ENCODE measurements at places on chromosomes 6 and 20.

DNA sequence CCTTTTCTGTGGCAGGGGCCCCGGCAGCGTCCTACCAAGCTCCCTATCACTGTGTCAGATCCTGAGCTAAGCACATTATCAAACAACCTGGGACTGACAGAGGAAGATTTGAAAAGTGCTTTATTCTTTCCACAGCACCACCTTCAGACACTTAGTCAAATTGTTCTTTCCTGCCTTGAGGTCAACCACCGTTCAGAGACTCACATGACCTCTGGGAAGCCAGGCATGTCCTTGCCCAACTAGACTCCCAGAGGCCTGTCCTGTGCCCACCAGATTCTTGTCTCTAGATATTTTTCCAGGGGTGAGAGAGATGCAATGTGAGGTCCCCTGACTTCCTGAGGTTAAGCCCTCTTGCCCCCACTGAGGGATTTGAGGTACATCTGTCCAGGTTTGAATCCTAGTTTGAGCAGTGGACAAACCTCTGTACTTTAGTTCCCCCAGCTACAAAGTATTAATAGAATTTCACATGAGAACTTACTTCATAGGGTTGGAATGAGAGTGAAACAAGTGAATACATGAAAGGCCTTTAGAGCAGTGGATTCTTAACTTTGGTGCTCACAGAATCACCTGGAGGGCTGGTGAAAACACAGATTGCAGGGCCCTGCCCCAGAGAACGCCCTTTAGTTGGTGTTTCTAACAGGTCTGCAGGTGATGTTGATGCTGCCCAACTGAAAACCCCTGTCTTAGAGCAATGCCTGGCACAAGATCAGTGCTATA is 179.8 kb downstream of the CLIC5 start:
- no peak for DNase-seq

- no peak for DNase-seq
Observed at GRCh38 chr6:5036269-5036668, 32.4 kb upstream of the RPP40 start.

DNA sequence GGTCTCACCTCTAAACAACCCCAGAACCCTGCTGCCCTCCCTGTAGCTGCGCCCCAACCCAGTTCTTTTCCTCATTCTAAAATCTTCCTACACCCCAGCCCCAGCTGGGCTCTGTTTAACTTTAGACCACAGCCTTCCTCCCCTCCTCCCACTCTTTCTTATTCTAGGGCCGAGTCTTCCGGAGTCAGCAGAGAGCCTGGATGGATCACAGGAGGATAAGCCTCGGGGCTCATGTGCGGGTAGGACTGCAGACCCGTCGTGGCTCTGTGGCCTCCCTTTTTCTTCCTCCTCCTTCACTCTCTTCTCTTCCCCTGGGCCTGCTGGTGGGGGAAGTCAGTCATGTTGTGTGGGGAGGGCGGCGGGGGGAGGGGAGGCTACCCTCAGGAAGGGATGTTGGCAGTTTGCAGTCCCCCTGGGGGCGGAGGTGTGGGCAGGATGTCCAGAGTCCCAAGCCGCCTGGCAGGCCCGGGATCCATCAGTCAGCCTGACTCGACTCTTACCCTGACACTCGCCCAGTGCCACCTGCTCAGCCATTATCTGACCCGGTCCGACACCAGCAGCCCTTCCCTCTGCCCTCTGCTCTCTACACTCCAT is 8.1 kb downstream of the CAPN11 start:
- no peak for DNase-seq

DNA sequence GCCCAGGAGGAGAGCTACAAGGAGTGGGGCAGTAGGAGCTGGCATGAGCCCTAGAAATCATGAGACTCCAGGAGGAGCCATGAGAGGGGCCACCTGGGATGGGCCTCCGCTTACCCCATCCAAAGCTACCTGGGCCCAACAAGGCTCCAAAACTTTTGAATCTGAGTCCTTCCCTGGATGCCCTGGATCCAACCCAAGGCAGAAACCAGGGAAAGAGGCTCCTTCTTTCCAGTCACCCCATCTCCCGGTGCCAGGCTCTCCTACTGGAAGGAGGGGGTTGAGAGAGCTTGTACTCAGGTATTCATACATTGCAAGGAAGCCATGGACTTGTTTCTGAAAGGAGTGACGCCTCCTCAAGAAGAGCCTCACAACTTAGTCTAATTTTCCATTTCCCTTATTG is 7.8 kb upstream of the SIRPG start:
- no peak for DNase-seq

DNA sequence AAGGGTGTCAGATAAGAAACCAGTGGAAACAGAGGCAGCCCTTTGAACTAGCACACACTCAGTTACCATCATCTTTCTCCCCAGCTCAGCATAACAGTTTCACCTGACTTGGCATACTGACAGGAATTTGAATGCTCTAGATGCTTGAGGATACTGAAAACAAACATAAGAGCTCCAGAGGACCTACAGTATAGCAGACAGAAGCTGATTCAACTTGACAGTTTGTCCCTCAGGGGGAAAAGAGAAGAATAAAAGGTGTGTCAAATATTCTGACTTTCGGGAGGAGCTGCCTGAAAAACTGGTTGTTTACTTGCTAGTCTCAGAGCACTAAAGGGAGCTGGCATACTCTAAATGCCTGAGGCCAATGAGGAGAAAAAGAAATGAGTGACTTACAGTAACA is 35.1 kb downstream of the EYS start:
- DNase-seq = no peak

- DNase-seq = no peak
Observed at GRCh38 chr6:9999796-10000195, 415.1 kb downstream of the TFAP2A start.

- DNase-seq = no peak
Observed at GRCh38 chr6:10278746-10279145, 136.1 kb downstream of the TFAP2A start.

GRCh38 chr6:53165293-53165692 is 16.7 kb upstream of the GCM1 start:
- DNase-seq = no peak

DNA sequence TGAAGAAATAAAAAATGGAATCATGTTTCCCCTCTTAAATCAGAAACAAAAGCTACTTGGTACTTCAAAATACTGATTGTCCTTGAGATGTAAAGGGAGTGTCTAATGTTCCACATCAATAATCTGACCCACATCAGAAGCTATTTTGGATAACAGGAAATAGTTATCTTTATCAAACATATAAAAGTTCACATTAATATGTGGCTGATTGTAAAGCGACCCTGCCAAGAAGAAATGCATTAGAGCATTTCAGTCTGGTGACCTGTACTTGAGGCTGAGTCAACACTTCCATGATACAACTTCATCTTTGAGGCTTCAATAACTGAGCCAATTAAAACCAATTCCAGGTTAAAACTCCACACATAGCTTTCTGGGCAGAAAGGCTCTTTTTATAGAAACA is 31.8 kb downstream of the SYNE1 start:
- no peak for DNase-seq

DNA sequence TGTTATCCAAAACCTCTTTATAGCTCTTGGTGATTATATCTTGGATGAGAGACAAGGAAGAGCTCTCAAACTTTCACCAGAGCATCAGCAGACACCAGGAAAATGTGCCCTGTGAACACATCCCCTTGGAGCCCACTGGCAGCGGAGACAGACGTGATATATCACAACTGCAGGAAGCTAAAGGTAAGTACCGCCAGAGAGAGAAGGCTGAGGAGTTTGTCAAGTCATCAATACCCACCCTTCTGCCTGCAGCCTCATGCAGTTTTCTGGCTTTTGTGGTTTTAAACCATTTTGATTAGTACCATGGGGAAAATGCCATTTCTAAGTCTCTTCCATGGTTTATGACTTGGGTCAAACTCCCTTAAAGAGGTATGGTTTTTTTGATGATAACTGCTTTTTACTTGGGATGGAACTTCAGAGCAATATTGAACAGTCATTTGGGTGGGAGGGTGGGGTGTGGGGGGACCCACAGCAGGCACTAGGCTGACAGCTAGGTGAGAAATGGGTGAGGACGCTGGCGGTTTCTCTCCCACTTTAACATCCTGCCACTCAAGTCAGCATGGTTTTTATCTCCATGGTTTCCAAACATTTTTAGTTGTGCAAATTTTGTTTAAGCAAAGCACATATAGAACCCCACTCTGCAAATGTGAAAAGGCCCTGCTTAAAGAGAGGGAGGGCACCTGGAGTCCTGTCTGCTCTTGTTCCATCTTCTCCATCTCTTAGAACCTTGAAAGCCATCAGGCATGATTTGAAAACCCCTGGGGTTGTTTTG is 108.4 kb downstream of the SCML4 start:
- DNase-seq = no peak

DNA sequence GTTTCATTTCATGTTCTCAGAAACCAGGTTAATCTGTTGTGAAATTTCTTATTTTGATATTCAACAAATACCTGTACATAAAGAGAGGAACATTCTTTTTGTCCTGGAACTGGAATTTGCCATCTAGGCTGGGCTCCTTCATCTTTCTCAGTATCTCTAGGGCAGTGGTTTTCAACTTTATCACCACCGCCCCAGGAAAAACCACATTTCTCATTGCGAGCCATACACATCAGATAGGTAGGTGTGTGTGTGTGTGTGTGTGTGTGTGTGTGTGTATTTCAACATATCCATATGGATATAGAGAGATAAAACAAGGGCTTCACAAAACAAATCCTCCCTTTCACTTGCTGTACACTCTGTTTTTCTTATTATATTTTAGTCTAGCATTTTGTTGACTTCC is 24.1 kb downstream of the BFSP1 start:
- DNase-seq = no peak

GRCh38 chr6:14109411-14109826 is 8.2 kb upstream of the CD83 start:
- DNase-seq = no peak

All from effector memory CD4-positive, alpha-beta T cell (primary cell).